ENCODE measurements at places on chromosomes 16 and 17.

DNA sequence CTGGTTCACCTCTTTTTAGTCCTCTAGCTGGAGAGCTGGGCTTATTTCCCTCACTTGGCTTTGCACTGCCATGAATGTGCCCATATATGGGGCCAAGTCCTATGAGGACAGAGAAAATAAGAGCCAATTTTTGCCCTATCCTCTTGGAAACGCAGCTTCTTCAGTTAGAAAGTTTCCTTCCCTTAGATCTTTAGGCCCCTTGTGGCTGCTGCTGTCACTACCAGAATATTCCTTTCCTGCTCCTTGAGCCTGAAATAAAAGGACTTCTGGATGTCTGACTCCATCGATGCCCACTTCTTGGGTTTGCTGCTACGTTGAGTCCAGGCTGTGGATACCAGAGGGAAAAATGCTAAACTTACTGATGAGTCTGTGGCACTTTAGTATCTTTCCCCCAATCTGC is 487.1 kb downstream of the GRIN2A start:
- no peak for DNase-seq

DNA sequence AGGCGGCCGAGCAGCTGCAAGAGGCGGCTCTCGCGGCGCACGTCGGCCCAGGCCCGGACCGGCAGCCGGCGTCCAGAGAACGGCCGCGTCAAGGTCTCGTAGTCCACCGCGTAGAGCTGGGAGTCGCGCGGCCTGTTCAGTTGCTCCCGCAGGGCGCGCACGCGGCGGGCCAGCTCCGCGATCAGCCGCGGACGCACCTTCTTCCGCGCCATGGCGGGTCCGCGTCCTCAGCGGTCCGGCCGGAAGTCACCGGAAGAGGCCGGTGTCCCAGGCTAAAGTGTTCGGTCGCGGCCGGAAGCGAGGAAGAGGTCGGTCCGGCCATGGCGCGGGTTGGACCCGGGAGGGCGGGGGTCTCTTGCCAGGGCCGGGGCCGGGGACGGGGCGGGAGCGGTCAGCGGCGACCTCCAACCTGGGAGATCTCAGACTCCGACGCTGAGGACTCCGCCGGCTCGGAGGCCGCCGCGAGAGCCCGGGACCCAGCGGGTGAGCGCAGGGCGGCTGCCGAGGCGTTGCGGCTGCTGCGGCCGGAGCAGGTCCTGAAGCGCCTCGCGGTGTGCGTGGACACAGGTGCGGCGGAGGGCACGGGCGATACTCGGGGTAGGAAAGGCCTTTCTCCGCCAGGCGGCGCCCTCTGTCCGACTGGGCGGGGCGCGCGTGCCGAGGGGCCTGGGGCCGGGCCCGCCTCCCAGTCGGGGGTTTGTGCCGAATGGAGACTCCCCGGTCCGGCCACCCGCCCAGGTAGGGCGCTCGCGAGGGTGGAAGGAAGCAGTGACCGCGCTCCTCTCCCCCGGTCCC is at the start of gene MRPS34:
MRPS34 (minus strand) TSS at position 227 of the 795 bp plus-strand sequence; CDS start at position 212, 15 bp downstream.
- DNase-seq = peak; percentile 86

GRCh38 chr17:81254955-81255717 is 16.0 kb downstream of the NDUFAF8 start:
- no peak for DNase-seq

- no peak for DNase-seq
Measured at GRCh38 chr16:20167323-20167722, 93.6 kb upstream of the GPR139 start.

GRCh38 chr17:56217921-56218320 is 64.6 kb downstream of the ANKFN1 start:
- DNase-seq = no peak

DNA sequence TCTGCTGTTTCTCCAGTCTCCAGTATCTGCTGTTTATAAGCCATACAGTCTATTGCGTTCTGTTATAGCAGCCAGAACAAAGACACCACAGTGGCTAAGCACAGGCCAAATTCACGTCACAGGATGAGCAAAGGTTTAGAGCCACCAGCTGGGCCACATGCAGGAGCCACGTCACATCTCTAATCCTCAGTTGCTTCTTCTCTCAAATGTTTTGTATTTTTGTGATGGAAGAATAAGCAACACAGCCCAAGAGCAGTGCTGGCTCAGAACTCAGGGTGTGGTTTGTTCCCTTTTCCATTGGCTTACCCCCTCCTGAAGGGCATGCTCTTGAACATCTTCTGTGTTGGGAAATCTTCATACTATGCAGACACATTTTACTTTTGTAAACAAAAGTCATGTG is 309.4 kb upstream of the CDH5 start:
- DNase-seq = no peak

DNA sequence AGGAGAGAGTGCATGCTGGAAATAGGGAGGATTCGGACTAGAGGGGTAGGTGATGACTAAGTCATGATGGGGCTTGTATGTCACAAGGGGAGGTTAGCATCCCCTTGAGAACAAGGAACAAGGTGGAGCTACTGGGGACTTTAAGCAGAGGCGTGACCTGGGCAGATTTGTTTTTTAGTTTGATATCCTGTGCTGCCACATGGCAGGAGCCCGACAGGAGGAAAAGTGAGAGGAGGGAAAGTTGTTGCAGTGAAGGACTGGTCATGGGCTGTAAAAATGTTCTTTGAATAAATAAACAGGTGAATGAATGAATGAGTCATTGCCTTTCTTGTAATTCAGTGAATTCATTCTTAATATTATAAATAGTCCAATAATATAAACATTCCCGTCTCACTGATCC is 365.1 kb upstream of the CDH5 start:
- no peak for DNase-seq

GRCh38 chr17:36105781-36106492 is 2.3 kb downstream of the CCL4 start:
- no peak for DNase-seq

GRCh38 chr17:8041249-8041928 is 2.5 kb downstream of the ALOX15B start:
- DNase-seq = peak; percentile 48

GRCh38 chr17:72591289-72592241 is 470.7 kb downstream of the SOX9 start:
- DNase-seq = peak; percentile 30

DNA sequence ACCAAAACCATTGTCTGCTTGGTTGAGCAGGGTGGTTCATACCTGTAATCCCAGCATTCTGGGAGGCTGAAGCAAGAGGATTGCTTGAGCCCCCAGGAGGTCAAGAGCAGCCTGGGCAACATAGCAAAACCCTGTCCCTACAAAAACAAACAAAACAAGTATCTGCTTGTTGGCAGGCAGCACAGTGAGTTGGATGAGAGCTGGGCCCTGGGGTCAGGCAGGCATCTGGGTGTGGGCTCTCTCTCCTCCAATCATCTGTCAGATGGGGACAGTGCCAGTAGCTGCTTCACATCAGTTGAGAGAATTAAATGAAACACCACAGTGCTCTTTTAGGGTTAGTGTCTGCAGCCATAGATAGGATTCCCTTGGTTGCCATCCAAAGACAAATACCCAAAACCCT is 5.8 kb downstream of the ARMC7 start:
- DNase-seq = no peak

DNA sequence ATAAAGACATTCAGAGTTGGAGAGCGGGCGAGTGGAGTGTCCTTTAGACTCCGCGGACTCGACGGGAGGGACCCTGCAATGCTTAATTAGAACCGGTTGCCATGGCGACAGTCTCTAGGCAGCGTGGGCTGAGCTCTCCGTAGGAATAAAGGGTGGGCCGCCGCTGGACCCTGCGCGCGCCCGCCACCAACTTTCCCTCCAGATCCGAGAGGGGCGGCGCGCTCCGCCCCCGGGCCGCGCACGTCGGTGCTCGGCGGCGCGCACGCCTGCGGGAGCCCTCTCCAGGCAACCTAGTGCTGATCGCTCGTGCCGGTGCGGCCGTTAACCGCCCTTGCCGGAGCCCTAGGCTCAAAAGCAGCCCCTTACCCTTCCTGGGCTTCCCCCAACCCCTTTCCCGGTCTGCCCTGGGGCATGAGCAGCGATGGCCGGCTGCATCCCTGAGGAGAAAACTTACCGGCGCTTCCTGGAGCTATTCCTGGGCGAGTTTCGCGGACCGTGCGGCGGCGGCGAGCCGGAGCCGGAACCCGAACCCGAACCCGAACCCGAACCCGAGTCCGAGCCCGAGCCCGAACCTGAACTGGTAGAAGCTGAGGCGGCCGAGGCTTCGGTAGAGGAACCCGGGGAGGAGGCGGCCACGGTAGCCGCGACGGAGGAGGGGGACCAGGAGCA is at the start of gene PPM1E:
PPM1E (plus strand) TSS at position 278 of the 669 bp plus-strand sequence.
- DNase-seq = peak; percentile 61

- no peak for DNase-seq
Measured at GRCh38 chr16:57537194-57537505, 779 bp upstream of the CCDC102A start.

DNA sequence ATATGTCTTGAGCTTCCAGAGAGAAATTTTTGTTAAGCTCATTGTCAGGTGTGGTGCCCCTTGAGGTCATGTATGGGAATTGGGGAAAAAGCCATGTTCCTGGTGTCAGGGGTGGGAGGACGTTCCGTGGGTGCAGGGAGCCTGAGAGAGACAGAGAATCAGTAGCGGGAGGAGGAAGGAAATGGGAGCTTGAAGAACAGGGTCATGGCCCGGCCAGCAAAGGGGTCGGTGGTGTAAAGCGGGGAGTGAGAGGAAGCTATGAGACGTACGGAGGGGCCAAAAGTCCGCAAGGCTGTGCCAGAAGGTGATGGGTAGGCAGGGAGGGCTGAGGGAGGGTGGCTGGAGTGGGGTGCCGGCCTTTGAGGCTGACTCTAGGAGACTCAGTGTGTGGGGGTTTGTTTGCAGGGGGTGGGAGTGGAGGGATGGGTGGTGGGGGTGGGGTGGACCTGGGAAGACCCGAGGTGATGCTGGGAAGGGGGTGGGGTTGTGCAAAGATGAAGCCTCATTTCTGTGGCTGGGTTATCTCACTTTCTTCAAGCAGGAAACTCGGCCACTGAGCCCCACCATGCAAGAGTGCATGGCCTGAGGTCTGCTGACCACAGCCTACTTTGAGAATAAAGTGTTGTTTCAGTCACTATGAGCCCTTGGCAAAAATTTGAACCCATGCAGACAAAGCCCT is 63.6 kb downstream of the PLCG2 start:
- DNase-seq = no peak

DNA sequence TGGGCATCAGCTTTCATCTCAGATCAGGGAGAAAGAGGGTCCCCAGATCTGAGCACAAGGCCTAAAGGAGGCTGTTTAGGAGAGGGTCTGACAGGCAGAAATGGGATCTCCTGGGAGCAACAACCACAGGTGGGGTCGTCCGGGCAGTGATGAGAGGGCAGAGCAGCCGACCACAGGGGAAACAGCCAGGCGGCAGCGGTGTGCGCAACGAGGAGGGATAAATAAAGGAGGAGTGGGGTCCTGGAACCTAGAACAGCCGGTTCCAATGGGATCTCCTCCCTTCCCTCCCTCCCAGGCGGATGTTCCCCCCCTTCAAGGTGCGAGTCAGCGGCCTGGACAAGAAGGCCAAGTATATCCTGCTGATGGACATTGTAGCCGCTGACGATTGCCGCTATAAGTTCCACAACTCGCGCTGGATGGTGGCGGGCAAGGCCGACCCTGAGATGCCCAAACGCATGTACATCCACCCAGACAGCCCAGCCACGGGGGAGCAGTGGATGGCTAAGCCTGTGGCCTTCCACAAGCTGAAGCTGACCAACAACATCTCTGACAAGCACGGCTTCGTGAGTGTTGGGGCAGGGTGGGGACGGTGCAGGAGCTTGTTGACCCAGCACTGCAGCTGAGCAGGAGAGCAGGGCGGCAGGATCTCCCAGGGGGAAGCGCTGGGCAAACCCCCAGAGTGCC is 1.9 kb downstream of the TBX2 start:
- peak; percentile 27 for DNase-seq

DNA sequence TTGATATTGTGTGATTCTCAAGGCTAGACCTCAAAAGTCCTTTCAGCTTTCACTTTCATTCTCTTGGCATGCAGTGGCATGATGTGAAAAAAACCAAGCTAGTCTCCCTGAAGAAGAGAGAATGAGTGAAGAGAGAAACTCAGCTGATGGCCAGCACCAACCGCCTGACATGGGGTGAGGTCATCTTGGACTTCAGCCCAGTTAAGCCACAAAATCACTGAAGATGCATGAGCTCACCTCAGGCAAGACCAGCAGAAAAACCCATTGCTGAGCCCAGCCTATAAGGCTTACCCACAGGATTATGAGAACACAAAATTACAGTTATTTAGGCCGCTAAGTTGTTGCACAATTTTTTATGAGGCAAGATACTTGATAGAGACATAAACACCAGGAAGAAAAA is 496.5 kb downstream of the TOX3 start:
- DNase-seq = no peak

DNA sequence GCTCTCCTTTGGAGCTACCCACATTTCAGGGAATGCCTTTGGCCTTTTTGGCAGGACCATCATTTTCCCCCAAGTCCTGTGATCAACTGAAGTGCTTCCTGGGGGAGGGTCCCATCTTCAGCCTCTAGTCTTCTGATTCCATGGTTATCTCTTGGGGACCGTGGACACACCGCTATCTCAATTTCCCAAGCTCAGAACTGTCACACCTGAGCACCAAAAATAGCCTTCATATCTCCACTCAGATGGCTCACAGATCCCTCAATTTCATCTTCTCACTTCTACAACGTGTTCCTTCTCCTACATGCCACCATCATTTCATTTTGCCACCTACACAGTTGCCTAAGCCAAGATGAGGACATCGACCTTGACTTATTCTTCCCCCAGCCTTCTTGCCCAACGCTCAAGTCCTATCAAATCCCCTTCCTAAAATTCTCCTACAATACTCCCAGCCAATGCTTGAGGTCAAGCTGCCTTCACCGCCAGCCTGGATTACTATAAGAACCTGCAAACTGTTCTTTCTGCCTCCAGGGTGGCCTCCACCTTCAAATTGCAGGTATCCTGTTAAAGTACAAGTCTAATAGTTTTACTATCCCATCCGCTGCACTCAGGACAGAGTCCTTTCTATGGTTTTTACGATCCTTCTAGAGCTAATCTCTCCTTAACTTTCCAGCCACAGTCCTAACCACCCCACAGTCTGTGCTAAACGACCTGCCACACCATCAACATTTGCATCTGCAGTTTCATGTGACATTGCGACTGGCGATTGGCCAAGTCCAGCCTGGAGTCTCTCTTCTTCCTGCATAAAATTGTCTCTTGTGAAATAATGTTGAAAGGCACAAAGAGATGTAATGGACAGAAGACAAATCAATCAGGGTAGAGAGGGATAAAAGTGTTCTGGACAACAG is 6.2 kb downstream of the ATP6V0D1 start:
- no peak for DNase-seq

- DNase-seq = no peak
Measured at GRCh38 chr16:24577167-24577566, 37.8 kb downstream of the RBBP6 start.

- DNase-seq = no peak
Measured at GRCh38 chr17:17387017-17387497, 83.9 kb downstream of the NT5M start.

DNA sequence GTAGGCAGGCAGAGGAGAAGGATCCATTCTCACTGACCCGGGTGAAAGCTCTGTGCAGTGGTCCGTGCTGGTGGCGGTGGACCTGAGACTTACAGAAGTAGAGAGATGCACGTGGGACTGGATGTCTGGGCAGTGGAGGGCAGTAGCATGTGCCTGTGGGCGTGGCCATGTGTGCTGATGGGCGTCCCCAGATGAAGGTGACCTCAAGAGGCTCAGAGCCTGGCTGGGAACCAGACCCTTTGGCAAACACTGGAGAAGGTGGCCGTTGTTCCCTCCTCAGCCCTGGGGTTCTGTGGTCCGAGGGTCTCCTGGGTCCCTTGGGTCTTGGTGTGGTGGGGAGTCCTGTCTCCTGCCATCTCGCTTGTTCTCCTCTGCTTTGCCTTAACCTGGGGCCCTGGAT is 15.6 kb downstream of the WSCD1 start:
- no peak for DNase-seq
